Lower leg skin (tissue), 4 donors: ENCODE measurements at places on chromosomes 16 and 17.

GRCh38 chr17:64398320-64398719 lies 7.7 kb upstream of the PECAM1 start:
- no peak for DNase-seq

- no peak for DNase-seq
These were observed 113.7 kb downstream of the CPPED1 start for GRCh38 chr16:12690024-12690423.

DNA sequence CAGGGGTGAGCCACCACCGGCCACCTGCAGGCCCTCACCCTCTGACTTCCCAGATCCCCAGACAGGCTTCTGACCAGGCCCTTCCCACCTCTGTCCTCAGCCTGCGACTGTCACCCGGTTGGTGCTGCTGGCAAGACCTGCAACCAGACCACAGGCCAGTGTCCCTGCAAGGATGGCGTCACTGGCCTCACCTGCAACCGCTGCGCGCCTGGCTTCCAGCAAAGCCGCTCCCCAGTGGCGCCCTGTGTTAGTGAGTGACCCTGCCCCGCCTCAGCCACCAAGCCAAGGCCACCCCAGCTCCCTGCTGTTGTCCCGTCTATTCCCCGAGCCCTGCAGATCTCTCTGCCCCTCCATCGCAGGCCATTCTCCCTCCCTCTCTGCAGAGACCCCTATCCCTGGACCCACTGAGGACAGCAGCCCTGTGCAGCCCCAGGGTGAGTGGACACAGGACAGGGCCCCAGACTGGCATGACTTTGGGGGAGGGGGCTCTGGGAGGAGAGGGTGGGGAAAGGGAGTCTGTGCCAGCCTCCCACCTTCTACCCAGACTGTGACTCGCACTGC lies 1.9 kb downstream of the NTN3 start:
- DNase-seq, result no peak

DNA sequence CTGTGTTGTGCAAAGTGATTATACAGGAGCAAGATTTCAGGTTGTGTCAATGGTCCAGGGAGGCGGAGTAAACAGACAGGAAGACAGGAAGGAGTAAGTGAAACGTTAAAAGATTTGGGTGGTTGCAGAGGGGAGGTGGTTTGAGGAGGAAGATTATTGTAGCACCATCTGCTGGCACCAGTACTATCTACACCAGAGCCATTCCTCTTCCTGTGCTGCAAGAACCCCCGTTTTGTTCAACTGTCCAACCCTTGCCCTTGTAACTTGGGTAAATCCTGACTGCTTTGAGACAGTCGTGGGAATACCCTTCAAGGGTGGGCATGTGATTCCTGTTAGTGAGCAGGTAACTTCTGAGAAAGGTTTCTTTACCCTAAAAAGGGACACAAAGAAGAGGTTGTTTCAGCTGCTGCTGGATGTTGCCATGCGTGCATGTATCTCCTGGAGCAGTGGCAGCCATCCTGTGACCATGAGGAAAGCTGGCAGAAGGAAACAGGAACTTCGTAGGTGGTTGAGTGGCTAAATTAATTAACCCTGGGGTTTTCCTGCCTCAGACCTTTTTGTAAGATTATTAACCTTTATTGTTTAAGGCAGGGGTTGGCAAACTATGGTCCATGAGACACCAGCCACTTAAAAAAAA lies 124.1 kb downstream of the PRKCA start:
- DNase-seq, result no peak

DNA sequence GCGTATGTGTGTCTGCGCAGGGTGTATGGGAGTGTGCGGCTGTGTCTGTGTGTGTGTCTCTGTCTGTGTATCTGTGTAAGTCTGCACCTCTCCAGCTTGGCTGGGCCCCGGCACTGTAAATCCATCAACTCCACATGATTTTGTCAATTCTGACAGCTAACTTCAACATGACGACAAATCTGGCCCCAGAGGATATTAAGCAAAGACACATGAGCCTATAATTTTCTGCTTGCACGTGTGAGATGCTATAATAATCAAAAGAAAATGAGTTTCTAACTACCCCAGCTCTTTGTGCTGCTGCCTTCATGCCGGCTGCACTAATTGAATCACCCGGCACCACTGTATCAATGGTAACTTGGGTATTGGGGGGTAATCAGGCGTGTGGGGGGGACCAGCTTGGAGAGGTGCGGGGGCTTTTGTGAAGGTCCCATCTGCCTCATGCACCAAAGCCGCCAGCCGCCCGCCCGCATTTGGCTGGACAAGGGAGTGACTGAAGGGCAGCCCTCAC lies 57.6 kb upstream of the LHX1 start:
- DNase-seq, result no peak

GRCh38 chr17:5581655-5582054 lies 2.7 kb downstream of the NLRP1 start:
- no peak for DNase-seq
